ENCODE measurements at places on chromosomes 16 and 17.
A peak's percentile ranks its signal among the peaks of the same experiment; 100 is the strongest.

DNA sequence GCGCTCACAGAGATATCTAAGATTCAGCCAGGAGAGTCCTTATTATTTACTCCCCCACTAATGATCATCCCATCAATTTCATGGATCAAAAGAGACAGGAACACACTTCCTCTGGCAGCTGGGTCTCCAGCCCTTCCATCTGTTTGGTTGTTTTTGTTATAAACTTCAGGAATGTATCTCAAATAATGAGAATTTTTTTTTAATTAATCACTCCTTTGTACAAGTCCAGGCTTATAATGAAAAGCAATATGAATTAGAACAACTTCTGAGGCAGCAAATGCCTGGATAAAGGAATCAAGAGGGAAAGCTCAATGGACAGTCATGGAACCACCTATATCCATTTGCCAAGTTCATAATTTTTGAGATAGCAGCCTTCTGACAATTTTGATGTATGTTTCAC lies 73.4 kb downstream of the HS3ST3B1 start:
- no peak for DNase-seq

DNA sequence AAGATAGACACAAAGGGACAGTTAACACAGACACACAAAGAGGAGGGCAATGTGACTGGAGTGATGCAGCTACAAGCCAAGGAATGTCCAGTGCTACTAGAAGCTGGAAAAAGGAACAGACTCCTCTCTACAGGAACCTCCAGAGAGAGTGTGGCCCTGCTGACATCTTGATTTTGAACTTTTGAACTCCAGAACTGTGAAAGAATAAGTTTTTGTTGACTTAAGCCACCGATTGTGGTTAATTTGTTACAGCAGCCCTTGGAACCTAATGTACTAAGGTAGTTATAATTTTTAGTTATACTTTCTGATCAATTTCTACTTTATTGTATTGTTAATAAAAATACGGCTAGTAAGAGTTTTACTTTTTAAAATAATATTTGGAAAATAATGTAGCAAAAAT lies 129.1 kb downstream of the MYO1D start:
- DNase-seq, result no peak

DNA sequence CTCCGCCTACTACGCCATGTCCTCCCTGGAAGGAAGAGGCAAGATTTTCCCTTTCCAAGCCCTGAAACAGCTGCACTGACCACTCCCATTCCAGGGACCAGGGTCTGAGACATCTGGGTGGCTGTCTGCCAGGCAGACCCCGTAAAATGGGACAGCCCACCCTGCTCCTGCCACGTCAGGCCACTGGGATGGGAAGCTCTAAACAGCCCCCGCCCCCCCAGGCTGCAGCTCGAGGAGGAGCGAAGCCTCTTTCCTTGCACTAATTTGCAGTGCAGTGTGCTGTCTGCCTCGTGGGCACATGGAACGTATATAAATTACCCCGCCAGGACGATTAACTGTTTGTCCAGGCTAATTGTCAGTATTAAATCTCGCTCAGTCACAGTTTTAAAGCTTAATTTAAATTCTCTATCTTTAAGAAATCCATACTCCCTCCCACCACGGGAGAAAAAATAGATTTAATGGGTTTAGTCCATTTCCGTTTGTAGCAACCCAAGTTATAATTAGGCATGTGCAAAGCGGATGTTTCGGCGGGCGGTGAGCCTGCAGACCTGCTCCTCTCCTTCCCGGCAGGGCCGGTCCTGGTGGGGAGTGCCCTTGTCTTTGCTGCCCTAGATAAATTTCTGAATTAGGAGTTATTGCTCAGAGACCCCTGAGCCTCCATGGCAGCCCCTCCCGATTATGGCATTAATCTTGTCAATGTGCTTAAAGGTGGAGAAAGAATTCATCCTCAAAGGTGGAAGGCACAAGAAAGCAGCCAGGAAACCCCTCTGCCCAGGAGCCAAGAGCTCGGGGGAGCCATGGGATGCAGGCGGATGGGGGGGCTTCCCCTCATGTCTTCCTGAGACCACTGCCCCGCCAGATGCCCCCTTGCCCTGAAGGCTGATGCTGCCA lies 268.0 kb upstream of the TNRC6C start:
- DNase-seq, result peak; percentile 9

DNA sequence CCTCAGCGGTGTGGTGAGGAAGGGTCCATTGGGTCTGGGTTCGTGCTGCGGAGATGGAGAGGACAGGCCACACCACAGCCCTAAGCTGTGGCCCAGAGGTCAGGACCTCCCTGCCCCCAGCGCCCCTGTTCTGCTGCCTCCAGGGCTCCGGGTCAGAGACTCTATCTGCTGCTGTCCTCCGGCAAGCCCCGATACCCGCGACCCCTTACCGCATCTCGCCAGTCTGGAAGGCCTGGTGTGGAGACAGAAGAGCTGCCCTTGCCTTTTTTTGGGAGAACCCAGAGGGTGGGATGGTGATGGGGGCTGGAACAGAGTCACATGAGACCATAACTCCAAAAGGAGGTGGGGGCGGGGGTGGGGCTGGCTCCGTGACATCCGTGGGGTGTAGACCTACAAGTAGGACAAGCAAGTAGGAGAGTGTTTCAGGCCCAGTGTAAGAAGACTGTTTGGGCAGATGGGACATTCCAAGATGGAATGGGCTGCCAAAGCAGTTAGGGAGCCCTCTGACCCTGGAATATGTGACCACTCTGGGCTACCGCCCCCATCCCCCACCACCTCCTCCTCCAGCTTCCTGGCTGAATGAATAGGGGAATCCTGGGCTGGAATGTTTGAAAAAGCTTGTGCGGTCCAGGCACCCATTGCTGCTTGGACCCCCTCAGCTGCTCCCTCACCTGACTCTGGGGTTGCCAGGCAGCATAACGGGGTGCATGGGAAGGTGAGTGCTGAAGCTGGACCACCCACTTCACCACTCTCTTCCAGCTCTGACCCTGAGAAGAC lies 1.4 kb downstream of the XYLT2 start:
- DNase-seq, result no peak

GRCh38 chr17:62895320-62896301 lies 70.4 kb upstream of the TANC2 start:
- no peak for DNase-seq

- DNase-seq, result peak; percentile 60
Observed at GRCh38 chr16:58732545-58733247, 1.4 kb downstream of the GOT2 start.

DNA sequence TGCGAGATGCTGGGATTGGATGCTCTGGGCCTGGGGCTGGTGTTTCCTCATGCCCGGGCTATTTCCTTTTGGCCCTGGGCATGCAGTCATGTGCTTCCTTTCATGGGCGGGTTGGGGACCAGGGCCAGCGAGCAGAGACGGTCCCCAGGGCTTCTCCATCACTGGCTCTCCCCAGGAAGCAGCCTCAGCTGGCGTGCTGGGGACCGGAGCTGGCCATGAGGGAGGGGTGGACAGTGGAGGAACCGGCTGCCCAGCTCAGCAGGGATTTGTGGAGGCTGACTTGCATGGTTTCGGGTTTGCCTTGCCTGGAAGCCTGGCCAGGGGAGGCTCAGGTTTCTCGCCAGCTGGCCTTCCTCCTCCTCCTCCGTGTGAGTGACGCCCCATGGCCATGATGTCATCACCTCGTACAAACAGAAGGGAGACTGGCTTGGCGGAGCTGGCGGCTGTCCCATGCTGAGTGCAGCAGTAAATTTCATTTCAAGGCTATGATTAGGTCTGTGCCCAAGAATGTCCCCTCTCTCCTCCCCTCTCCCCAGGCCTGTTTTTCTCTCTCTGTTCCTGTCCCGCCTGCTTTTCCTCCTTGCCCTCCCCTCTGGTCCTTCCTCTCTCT lies 8.9 kb upstream of the TIMP2 start:
- DNase-seq, result no peak

Measured in GM12865 (cell line).